ENCODE measurements at places on chromosomes 12 and 14. TPM values are rescaled to one million over a fixed set of nuclear protein-coding genes. Genes with fewer than 3 reads are reported as not detected.

- no peak for DNase-seq
These were observed 31.8 kb downstream of the PAH start for GRCh38 chr12:102885043-102885932.

- DNase-seq = no peak
These were observed 419 bp upstream of the ATXN7L3B start for GRCh38 chr12:74537126-74537706.

GRCh38 chr12:5575232-5575631, 143.3 kb downstream of the NTF3 start:
- no peak for DNase-seq

GRCh38 chr12:104356231-104357115, 52.9 kb downstream of the EID3 start:
- no peak for DNase-seq

DNA sequence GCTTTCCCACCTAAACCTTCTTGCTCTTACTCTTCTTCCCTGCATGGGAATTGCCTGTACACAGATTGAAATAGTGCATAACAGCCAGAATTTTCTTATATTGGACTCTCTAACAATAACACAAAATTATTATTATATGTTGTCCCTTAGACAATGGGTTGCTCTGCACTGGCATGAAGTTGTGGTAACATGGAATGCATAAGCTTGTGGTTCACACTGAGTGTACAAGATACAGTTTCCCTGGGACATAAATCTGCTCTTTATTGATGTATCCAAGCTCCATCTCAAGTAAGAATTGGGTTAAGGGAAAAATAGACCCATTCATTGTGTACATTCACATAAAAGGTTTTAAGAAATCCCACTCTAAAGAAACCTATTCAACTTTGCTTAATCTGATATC, 114.4 kb upstream of the NTF3 start:
- DNase-seq = no peak

Gene ADAM21
- total RNA-seq = not detected

- peak; percentile 14 for DNase-seq
These were observed 39.6 kb downstream of the SUSD6 start for GRCh38 chr14:69650948-69651369.

- DNase-seq = no peak
These were observed 13.2 kb upstream of the SELPLG start for GRCh38 chr12:108646600-108647579.

DNA sequence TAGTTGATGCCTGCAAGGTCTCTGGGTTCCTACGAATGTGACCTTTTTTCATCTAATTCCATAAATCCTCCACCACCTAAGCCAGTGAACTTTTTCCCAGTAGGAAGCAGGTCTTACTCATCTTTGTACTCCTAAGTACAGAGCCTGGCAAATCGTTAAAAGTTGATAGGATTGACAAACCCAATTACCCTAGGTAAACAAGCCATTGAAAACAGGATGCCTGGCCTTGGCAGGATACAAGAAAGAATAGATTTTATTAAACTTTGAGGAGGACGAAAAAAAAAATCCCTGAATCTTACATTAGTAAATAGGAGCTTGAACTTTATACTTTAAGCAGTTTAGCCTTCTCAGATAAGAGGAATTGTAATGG, 5.6 kb downstream of the TBPL2 start:
- no peak for DNase-seq

GRCh38 chr14:103130017-103130764, 6.9 kb downstream of the TNFAIP2 start:
- no peak for DNase-seq

GRCh38 chr12:74535536-74535935, 2.1 kb upstream of the ATXN7L3B start:
- DNase-seq = no peak

DNA sequence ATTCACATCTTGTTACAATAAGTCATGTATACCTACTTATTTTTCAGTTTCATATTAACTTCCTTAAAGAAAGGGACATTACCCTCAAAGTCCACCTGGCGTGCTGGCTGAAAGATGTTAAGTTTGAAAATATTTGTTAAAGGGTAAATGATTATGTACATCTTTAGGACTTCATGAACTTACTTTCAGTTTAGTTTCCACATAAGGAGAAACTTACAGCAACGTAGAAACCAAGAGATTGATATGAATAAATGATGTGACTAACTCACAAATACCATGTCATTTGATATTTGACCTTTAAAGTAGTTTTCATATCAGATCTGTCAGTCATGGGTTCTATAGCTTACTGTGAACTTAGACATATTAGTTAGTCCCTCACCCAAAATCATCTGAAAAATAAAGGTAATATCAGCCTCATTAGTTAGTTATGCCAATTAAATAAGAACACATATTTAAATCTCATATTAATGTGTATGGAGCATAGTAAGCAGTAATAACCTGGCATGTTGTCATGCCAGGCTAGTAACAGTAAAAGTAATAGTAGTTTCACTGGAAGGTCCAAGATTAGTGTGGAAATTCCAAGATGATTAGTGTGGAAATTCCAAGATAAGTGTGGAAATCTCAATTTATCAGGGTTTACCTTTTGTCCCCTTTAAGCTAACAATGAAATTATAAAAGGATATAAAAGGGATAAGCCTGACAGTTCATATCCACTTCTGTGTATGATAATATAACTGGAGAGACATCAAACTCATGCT, 1.9 kb upstream of the CLEC2D start:
- no peak for DNase-seq

Gene M6PR
- total RNA-seq = 217 TPM

GRCh38 chr12:126974779-126975178, 1292.2 kb upstream of the TMEM132C start:
- no peak for DNase-seq

Gene ZNF84
- 11.5 TPM for total RNA-seq

- peak; percentile 53 for DNase-seq
These were observed 48.3 kb downstream of the TTLL5 start for GRCh38 chr14:75709207-75709812.

- no peak for DNase-seq
These were observed 294.5 kb downstream of the GALC start for GRCh38 chr14:87698481-87698880.

GRCh38 chr14:51419685-51420084, 179.6 kb downstream of the TMX1 start:
- DNase-seq = no peak

GRCh38 chr14:75519826-75520728, 2.2 kb upstream of the BATF start:
- no peak for DNase-seq

- no peak for DNase-seq
These were observed 21.1 kb downstream of the PLEKHD1 start for GRCh38 chr14:69505338-69506240.

DNA sequence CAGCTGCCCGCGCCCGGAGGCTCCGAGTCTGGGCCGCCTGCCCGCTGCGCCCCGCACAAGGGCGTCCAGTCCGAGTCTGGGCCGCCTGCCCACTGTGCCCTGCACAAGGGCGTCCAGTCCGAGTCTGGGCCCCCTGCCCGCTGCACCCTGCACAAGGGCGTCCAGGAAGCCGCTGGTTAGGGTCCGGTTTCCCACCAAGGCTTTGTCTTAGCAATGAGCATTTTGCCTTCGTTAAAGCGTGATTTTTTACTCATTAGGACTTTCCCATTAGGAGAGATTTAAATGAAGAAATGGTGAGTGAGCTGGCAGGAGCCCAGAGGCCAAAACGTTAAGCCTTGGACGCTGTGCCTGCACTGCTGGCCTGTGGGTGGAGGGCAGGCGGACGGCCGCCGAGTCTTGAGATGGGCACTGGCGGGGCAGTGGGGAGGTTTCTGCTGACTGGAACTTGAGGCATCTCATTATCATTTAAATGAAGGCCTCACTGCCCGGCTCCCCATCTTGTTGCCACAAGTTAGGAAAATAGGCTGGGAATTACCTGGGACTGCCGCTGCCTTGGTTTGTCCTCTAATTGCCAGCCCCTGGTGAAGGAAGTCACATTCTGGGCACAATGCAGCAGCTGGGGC, 36.0 kb downstream of the FBRSL1 start:
- DNase-seq = no peak

DNA sequence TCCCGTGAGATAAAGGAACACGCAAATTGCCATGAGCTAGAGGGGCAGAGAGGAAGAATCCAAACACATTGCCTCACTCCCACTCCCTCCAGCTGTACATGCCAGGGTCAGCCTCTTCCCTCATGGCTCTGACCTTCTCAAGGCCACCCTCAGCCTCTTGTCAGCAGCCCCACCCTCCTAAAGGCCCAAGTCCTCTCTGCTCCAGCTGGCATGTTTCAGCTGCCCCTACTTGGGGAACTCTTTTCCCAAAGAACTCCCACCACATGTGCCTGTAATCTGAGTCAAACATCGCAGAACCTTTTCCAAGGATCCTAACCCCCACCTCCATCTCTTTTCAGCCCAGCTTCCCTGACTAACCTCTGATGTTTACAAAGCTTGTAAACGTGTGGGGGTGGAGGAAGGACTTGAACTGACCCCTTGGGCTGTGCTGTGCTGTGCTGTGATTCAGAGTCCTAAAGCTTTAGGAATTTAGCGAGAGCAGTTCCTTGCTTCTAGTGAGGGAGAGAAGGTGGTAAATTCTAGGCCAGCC, 7.3 kb upstream of the CACNB3 start:
- DNase-seq = no peak

DNA sequence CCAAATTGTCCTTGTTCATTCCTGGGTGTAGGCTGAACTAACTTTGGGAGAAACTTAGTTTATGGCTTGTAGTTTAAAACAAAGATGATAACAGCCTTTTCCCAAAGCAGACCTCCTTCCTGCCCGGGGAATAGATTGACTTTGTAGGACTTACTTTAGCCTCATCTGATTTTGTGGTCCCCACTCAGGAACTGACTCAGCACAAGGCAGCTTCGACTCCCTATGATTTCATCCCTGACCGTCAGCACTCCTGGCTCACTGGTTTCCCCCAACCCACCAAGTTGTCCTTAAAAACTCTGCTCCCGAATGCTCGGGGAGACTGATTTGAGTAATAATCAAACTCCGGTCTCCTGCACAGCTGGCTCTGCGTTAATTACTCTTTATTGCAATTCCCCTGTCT, 40.1 kb upstream of the DDHD1 start:
- no peak for DNase-seq

DNA sequence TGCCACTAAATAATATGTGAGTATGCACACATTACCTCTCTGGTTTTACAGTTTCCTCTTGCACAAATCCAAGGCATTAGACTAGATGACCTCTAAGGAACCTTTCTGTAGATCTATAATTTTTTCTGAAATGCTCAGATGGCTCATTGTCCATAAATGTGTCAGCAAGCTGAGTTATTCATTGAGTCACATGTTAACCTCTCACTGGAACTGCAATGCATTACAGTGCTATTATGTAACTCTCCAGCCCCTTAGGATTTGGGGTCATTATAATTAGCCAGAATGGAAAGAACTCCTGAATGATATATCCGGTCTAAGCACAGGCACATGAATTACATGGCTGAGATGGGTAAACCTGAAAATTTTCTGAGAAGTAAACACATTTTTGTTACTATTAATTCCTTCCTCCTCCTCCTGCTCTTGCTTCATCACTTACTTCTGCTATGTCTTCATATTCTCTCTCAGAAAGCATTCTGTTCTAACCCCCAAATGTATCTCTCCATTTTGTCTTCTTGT, 20.3 kb upstream of the DRAM1 start:
- no peak for DNase-seq

Gene SLC7A8
- total RNA-seq = 1.5 TPM

DNA sequence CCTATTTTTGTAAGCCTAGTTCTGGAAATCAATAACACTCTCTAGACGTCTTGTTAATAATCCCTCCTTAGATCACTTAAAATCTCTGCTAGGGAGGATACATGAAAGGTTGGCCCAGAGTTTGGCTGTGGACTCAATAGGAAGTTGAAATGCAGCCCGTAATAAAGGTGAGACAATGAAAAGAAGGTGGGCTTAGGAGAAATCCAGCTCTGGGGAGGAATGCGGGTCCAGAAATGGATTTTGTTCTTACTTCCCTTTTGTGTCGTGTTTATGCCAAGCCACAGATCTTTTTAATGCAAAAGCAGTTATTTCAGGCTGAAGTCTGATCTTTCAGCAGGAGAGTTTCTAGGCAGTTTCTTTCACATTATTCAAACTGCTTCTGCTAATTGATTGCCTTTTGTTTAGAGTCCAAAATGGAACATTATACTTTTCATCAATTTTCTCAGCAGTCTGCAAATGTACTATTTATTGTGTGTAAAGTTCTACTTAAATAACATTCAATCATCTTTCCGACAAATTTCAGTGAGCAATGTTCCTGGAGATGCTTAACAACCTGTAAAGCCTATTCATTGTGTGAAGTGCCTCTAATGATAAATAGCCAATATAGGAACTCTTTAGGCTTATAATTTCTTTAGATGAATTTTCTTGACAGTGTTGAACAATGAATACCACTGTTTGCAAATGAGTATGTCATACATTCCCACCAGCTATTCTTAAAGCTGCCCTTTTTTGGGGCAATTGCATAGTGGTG, 252.9 kb upstream of the KRR1 start:
- DNase-seq = no peak

Gene RITA1
- 27.5 TPM for total RNA-seq

- DNase-seq = no peak
These were observed 288.4 kb downstream of the FBXL14 start for GRCh38 chr12:1305791-1306500.

DNA sequence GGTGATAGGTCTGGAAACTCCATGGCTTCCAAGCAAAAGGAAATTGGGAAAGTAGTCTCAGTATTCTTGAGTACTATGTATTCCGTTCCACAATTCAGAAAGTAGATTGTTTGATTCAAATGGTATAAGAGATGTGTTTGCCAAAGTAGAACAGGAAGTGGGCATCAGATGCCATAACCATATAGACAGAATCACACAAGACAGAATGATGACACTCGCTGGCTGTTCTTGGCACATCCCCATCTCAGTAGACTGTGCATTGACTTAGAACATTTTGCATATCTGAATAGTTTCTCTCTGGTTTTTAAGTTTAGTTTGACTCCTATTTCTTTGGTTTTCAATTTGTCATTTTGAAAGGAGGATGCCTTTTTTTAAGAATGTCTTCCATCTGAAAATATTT, 221.1 kb upstream of the RGS6 start:
- DNase-seq = no peak

Gene WSCD2
- not detected for total RNA-seq

DNA sequence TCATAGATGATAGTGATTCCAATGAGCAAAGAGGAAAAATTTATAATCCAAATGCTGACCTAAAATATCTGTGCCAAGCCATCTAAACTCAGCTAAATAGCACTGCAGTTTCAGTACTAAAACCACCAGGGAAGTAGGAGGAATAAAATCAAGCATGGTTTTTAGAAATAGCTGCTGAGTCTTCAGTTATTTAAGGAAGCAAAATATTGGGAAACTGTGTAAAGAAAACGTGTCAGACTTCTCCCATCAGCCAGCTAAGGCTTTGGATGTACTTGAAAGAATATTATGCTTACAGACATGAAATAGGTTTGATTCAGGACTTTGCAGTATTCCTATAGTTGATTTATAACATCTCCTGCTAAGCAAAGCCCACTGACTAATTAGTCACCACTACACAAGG, 24.7 kb downstream of the CLEC2D start:
- no peak for DNase-seq

DNA sequence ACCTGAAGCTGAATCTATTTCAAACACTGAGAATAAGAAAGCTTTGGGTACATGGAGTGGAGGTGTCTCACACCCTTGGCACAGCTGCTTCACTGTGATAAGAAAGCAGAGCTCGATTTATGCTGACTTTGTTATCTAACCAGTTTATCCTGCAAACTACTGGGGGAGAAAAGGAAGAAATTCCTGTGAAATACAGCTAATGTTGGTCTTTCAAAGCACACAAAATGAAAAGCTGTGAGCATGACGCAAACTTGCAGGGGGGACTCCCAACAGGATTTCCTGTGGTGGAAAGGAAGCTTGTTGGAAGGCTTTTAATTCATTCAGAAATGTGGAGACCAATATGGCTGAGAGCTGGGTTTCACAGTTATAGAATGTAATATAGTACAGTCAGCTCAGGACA, 53.4 kb downstream of the SRGAP1 start:
- no peak for DNase-seq

Gene PDZRN4
- not detected for total RNA-seq

All from activated T-cell treated with anti-CD3 and anti-CD28 coated beads, Interleukin-2, amount 50 U/mL, for 4 hours (primary cell).